ENCODE measurements at places on chromosomes 16 and 17.

GRCh38 chr17:67629971-67630320 is 87.8 kb upstream of the NOL11 start:
- DNase-seq = peak; percentile 84

DNA sequence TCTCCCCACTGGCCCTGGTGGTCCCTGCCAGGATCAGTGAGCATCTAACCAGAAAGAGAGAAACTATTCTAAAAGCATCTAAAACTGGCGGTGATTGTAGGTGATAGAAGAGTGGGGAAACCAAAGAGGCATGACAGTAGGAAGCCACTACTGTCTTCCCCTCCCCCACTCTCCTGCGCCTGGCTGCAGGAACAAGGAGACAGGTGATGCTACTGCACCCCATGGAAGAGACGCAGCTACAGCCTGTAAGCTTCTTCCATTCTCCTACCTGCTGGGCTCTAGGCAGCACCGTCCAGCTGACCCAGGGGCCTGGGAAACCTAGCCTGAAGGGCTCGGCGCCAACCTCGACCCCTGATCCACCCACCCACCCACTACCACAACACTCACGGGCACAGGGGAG is 32.4 kb upstream of the CSNK2A2 start:
- DNase-seq = no peak

GRCh38 chr17:18314059-18314730 is 599 bp downstream of the TOP3A start:
- peak; percentile 21 for DNase-seq

GRCh38 chr16:22300427-22301071 is 3.3 kb downstream of the POLR3E start:
- DNase-seq = peak; percentile 71

DNA sequence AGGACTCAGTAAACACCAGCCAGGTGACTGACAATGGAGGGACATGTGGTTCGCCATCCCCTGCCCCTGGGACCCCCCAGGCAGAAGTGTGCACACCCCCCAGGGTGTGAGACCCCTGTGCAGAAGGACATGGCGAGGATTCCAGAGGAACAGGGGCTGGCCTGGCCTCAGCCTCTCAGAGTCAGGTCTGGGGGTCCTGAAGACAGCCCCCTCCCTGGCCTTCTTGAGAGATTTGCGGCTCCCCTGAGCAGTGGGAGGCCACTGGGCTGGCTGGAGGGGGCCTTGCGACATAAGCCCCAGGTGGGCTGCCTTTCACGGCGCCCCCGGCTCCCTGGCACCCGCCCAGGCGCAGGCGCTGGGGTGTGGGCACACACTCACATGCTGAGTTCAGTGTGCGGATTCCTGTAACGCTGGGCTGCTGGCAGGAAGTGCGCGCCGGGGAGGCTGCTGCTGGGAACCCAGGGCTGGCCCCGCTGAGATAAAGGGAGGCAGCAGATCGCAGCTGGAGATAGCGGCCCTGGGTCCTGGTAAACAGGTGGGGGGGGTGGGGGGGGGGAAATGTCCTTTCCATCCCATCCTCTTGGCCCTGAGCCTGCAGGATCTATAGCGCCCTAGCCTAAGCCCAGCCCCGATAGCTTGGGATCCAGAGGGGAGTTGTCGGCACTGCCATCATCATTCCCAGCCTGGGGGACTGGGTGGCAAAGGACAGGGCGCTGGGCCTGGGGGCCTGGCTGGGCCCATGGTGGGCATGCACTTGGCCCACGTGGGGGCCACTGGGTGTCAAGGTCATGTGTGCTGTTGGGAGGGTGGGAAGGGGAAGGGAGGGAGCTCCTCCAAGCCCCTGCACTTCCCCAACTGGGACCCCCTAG is 27.1 kb downstream of the TMEM235 start:
- no peak for DNase-seq

DNA sequence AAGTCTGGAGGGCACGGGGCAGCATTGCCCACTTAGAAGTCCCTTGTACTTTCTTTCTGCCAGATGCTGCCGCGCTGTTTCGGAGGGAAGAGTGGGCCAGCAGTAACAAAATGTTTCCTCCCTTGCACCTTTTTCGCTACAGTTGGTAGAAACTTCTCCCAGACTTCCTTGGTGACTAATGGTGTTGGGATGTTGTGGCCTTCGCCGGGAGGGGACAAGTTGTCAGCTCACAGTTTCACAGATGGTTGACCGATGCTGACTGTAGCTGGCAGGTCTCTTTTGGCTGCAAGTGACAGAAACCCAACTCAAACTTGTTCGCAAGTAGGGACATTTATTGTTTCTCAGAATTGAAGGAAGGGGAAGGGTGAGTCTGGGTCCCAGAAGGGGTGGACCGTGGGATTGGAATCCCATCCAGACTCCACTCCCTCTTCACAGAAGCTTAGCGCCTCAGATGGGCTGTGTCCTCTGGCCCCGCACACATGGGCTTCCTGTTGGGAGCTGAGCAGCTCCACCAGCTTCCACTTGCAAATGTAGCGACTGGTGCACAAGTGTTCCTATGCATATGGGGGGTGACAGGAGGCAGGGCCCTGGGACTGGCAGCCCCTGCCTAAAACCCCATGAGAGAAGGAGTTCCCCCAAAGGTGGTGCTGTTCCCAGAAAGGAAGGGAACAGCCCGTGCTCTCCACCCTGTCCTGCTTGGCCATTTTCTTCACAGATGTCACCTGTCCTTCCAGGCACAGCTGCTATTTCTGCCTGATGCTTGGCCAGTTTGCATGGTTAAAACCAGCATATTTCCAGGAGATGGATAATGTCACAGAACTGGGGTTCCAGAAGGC is 30.9 kb upstream of the RPRML start:
- no peak for DNase-seq

- no peak for DNase-seq
These were observed 58.4 kb downstream of the TMEM100 start for GRCh38 chr17:55664287-55664686.

- DNase-seq = no peak
These were observed 583.0 kb upstream of the CDH11 start for GRCh38 chr16:65704866-65705265.

DNA sequence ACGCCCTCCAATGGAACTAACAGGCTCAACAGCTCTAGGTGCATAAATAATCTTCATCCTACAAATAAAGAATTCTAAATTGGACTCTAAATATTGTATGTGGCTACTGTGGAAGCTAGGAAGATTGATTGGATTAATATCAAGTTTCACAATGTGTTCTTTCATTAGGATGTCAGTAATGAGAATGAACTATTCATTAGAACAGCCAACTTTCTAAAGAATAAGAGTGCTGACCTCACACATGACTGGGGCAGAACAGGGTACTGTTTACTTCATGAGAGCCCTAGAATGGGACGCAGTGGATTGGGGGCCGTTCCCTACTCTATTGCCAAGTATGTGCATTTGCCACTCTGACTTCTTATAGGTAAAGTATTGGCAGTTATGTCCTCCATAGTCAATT is 528.2 kb upstream of the RBFOX1 start:
- no peak for DNase-seq

DNA sequence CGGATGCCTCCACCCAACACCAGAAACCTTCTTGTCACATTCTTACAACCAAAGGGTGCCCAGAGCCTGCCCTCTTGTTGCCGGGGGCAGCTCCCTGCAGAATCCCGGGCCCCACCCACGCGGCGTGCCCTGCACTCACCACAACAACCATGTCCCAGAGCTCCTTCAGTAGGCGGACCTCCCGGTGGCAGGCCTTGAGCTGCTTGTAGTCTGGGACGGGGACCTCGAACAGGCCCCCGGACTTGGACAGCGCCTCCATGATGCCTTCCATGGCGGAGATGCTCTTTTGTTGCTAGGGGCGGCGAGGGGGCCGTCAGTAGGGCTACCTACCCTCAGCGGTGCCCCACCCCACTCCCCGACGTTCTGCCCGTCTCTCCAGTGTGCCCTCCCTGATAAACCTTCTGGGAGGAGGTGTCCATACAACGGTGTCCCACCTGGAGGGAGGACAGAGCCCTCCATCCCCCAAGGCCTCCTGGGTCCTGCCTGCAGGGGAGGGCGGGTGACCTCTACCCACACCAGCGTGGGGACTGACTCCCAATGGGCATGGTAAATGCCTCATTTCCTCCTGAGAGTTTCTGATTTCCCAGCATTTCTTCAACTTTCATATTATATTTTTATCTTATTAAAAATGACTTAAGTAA is 52.2 kb downstream of the DNAH17 start:
- no peak for DNase-seq

GRCh38 chr16:27729516-27730304 is 179.8 kb downstream of the KATNIP start:
- DNase-seq = no peak

DNA sequence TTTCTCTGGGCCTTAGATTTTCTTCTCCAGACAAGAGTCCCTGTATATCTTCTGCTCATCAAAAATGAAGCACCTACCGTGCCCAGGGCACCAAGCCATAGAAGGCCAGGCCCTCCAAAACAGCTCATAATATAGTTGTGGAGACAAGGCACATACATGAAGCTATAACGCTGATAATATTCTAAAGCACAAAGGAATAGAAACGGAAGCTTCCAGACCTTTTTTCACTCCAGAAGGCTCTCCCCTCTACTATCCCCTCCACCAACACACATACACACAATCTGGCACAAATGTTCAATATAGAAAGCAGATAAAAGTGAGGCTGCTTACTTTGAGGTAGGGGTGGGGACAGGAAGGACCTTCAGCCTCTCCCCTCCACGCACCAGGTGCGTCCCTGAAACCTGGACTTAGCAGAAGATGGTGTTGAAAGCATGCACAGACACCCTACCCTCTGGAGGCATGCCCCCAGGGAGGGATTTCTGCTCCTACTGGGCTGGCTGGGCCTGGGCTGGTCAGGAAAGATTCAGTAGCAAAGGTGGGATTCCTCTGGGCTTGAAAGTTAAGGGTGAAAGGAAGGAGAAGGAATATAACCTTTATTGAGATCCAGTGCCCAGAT is 14.1 kb upstream of the SUPT4H1 start:
- no peak for DNase-seq

GRCh38 chr17:7220593-7221277 is 997 bp downstream of the ACADVL start:
- peak; percentile 61 for DNase-seq

DNA sequence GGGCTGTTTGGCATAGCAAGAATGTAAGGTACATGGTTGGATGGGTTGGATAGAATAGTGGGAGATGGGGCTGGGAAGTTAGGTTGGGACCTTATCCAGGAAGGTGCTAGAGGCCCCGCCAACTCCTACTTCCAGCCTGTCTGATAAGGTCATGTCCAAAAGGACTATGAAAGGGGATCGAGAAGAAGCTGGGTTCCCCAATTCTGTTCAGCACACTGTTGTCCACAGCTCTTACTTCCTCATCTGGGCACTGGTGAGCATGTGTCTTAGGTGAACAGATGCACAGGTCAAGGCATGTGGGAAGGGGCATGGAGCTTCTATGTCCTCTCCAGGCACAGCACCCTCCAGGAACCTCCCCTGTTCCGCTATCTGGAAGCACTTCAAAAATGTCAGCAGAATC is 5.6 kb upstream of the ULK2 start:
- no peak for DNase-seq

- DNase-seq = no peak
These were observed 1.2 kb downstream of the GFAP start for GRCh38 chr17:44914148-44914547.

- no peak for DNase-seq
These were observed 839 bp downstream of the PLD2 start for GRCh38 chr17:4807605-4808377.

DNA sequence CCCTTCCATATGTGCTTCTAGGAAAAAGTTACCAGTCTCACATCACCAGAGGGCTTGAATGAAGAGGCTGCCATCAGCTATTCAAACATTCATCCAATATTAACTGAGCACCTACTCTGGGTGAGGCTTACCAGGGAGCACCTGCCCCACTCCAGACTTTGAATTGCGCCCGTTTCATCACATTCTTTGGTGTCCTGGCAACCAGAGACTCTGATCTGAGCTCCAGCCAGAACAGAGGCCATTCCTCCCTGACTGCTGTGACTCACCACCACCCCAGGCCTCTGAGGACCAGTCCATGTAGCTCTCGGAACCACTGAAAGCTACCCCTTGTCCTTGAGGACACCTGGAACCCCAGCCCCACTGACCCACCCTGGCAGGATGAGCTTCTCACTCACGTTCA is at the start of gene C16orf96:
C16orf96 (plus strand) TSS at position 229 of the 400 bp plus-strand sequence; CDS start at position 379, 150 bp downstream.
- DNase-seq = no peak

- DNase-seq = no peak
These were observed 51.7 kb upstream of the SEC14L1 start for GRCh38 chr17:77089124-77089490.

DNA sequence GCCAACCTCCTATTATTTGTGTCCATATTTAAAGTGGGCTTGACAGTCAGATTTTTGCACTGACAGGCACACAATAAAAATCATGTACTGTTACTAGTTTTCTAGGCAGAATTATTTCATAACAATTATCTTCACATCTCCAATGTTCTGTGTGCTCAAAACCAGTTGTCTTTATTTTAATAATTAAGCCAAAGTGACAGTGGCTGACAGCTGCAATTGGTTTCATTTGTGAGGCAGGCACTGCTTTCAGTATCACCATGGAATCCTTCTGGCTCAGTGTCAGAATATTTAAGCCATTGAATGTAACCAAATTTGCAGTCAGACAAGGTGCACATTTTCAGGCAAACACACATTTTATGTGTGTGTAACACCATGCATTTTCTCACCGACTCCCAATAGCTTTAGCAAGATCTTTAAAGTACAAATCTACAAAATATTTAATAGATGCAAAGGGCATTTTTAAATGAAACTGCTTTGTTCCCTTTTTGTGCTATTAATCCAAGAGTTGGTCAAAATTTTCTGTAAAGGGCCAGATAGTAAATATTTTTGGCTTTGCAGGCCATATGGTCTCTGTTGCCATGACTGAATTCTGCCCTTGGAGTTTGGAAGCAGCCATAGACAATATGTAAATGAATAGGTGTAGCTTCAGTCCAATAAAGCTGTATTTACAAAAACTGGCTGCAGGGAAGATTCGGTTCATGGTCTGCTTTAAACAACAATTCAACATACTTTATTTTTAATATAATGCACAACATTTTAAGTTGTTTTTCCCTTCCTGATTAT is 486.0 kb downstream of the KCNJ2 start:
- DNase-seq = no peak

GRCh38 chr17:861364-861763 is 79.2 kb downstream of the MRM3 start:
- DNase-seq = no peak

DNA sequence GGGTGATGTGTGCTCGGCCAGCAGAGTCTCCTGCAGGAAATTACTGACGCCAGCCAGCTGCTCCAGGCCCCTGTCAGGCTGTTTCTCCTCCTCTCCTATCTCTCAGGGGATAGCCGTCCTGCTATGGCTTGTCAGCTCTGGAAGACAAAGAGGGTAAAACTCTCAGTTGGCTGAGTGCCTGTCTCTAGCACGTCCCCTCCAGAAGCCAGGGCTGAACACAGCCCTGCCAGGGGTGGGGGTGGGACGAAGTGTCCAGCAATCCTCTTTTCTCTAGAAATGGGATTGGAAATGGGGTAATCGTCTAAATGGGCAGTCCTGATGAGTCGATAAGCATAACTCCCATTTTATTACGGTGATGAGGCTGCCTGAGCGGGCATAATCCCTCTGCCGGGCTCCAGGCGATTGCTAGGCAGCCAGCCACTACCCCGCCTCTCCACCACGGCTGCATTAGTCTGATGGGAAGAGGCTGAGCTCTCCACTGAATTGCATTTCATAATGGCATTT is 89.1 kb upstream of the GNAO1 start:
- DNase-seq = no peak

- DNase-seq = no peak
These were observed 651.8 kb downstream of the CDH11 start for GRCh38 chr16:64469906-64470702.
